ENCODE measurements at places on chromosomes 13 and 19.
A peak's percentile ranks its signal among the peaks of the same experiment; 100 is the strongest.

DNA sequence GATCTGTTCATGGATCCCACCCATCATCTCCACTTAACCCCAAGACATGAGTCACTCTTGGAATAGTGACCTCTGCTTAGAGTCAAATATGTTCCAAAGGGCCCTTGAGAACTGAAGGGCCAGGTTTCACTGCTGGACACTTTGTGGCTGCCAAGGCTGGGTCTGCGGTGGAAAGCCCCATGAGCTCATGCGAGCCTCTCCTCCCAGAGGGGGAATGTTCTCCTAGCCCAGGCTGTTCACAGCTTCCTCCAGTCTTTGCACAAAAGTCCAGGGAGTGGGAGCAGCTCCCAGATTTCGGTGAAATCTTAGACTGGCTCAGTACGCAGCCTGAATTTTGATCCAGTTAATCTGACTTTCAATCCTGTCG, 732 bp upstream of the DCLK1 start:
- no peak for DNase-seq

- no peak for DNase-seq
Observed at GRCh38 chr13:104996022-104996421, 1539.4 kb downstream of the EFNB2 start.

GRCh38 chr19:12946092-12946721, 545 bp downstream of the RAD23A start:
- DNase-seq: peak; percentile 27

DNA sequence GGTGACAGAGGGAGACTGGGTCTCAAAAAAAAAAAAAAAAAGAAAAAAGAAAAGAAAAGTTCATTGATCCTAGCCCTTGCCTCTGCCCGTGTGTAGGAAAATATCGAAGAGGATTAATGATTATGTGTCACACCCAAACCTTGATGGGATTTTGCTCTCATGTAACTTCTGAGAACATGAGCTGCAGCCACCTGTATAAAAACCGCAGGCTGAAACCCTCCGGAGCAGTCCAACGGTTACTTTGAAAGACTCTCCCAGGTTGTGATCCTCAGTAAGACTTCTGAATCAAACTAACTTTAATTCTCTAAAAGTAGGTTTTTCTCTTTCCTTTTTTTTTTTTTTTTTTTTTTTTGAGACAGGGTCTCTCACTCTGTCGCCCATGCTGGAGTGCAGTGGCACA, 4.3 kb upstream of the PSMC4 start:
- DNase-seq: no peak

- no peak for DNase-seq
Observed at GRCh38 chr13:87941226-87941625, 270.1 kb downstream of the SLITRK5 start.

GRCh38 chr13:44089452-44089851, 209.7 kb downstream of the LACC1 start:
- DNase-seq: no peak

- no peak for DNase-seq
Observed at GRCh38 chr13:47478985-47479384, 522.1 kb downstream of the SUCLA2 start.

DNA sequence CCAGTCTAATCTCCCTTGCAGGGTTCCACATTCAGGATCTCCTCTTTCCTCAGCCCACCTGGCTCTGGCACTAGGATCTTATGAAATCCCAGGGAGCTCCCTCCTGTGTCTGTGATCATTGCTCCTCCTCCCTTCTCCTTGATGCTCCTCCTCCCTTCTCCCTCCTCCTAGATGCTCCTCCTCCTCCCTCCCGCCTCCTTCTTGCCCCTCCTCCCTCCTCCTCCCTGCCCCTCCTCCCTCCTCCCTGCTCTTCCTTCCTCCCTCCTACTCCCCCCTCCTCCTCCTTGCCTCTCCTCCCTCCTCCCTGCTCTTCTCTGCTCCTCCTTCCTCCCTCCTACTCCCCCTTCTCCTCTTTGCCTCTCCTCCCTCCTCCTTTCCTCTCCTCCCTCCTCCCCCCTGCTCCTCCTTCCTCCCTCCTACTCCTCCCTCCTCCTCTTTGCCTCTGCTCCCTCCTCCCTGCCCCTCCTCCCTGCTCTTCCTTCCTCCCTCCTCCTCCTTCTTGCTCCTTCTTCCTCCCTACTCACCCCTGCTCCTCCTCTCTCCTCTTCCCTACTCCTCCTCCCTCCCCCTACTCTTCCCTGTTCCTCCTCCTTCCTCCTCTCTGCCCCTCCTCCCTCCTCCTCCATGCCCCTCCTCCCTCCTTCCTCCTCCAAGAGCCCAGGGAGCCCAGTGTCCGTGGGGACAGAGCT, 14.9 kb upstream of the ZBTB7A start:
- no peak for DNase-seq

DNA sequence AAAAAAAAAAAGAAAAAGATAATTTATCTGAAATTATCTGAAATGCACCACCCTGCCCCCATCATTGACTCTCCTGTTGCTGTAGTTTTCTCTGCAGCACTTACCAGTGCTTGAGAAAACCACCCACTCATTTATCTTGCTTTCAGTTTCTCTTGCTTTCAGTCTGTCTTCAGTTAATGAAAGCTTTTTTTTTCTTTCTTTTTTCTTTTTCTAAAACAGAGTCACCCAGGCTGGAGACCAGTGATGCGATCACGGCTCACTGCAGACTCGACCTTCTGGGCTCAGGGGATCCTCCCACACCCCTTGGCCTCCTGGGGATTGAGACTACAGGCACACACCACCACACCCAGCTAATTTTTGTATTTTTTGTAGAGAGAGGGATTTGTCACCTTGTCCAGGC, 4.3 kb upstream of the ACP5 start:
- DNase-seq: peak; percentile 51

DNA sequence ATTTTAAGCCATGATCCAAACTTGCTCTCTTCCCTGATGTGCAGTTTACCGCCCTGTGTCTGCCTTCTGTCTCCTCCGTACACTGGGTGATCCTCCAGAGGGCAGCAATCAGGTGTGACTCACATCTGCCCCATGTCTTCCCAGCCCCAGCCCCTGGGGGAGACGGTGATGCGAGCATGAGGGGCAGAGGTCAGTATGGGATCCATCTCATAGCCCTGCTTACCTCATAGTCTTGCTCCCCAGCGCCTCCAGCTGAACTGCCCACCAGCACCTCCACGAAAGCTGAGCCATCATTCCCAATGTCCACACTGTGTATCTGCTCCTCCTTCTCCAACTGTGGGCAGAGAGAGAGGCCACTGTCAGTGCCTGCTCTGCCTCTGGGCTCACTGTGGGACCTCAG, 14.6 kb downstream of the XRCC1 start:
- DNase-seq: no peak

DNA sequence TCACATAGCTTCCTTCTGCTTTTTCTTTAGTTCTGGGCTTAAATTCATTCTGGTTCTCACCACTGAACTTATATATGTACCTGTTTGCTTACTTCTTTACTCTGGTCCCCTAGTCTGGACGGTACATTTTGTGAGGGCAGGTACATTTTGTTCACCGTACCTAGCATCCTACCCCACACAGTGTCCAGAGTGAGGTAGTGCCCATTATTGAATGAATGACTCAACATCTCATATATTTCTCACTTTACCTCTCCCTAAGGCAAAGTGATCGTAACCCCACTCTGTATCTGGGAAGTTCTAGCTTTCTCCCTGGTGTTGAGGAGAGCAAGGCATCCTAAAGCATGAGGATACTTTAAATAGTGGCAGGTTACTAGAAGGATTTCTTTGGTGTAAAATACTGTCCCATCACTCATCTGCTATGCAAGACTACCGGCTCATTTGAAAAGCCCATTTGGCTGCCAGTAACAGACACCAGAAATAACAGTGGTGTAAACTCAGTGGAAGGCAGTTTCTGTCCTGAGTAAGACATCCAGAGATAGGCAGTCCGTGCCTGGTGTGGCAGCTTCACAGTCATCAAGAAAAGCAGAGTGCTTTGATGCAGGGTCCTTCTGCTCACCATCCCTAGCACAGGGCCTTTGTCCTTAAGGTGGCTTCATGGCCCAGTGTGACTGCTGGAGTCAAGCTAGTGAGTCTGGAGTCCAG, 111.8 kb downstream of the SIPA1L3 start:
- DNase-seq: no peak

DNA sequence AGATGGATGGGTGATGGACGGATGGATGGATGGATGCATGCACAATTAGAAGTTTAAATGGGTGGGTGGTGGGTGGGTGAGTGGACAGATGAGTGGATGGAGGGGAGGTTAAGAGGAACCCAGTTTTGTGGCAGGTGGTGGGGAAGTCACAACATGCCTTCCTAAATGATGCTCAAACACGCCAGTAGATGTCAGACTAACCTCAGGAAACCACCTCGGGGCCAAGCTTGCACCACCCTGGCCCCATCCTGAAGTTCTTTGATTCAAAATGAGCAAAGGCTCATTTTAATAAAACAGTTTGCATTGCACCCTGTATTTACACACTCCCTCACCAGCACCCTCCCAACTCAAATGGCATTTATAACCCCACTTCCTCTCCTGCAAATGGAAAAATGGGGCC, 91.4 kb upstream of the CACNA1A start:
- DNase-seq: peak; percentile 41

GRCh38 chr19:48735031-48735615, 5.3 kb downstream of the RASIP1 start:
- no peak for DNase-seq

DNA sequence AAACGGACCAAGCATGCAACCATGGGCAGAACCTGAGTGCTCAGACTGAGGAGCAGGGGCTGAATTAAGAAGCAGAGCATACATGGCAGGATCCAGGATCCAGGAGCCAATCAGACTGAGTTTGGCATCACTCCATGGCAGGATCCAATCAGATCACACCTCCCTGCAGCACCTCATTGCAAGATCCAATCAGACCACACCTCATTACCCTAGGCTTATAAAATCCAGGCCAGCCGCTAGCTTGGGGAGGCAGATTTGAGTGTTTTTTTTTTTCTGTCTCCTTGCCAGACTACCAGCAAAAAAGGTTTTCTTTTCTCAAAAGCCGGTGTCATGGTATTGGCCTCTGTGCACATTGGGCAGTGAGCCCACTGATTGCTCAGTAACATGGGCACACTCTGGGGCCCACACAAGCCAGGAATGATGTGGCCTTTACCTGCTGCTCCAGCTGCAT, 127.9 kb upstream of the GJB6 start:
- DNase-seq: no peak

GRCh38 chr13:51879133-51879532, 17.4 kb downstream of the CCDC70 start:
- DNase-seq: no peak

DNA sequence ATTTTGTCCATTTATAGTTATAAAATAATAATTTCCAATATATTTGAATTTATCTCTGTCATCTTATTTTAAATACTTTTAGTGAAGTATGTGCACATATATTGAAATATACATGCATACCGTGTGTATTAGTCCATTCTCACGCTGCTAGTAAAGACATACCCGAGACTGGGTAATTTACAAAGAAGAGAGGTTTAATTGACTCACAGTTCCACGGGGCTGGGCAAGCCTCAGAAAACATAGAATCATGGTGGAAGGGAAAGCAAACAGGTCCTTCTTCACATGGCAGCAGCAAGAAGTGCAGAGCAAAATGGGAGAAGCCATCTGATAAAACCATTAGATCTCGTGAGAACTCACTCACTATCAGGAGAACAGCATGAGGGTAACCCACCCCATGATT, 37.6 kb upstream of the FFAR2 start:
- no peak for DNase-seq

DNA sequence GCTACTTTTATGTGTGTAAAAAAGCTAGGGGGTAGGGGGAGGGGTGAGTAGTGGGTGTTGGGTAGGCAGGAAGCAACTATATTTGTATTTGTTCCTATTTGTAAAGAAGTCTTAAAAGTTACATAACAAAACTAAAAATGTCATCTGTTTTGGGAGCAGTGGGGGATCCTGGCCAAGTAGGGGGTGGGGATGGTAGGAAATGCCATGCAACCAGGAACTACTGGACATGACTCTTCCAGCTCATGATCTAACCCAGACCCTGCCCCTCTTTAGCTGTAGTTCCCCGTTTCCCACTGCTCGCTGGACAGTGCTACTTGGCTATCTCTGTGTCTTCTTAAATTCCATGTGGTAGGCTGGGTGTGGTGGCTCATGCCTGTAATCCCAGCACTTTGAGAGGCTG, 3.2 kb downstream of the GTF3A start:
- no peak for DNase-seq

- no peak for DNase-seq
Observed at GRCh38 chr13:33918199-33918932, 100.4 kb downstream of the RFC3 start.

- DNase-seq: no peak
Observed at GRCh38 chr19:37304190-37304883, 66.6 kb upstream of the ZNF527 start.

DNA sequence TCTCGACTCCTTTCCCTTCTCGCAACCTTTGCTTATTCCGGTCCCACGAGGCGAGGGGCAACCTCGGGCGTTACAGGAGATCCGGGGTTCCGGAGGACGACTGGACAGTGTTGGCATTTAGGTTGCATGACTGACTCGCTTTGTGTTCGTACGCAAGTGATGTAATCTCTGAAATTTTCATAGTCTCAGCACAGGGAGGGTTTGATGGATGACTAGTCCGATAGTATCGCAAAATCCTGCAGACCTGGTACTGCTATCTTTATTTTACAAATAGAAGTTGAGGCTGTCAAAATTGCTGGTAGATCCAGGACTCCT, 342 bp downstream of the DDX49 start:
- DNase-seq: no peak

DNA sequence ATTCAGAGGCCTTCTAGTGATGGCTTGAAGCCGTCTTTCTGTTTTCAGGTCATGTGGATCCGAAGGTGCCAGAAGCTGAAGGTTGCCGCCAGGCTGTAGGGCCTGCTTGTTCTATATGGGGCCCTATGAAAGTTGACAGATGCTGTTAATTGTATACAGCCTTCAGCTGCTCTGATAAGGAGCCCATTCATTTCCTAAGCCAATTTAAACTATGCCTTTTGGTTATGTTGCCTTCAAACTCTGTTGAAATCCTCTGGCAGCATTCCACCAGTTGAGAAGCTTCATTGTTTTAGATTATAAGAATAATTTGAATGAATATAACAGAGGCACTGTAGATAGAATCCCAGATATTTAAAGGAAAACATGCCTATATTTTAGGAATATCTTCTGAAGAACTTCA, 34.4 kb downstream of the RAP2A start:
- DNase-seq: no peak

GRCh38 chr13:83215627-83216026, 666.6 kb downstream of the SLITRK1 start:
- DNase-seq: no peak

- DNase-seq: no peak
Observed at GRCh38 chr13:71799324-71799723, 67.7 kb downstream of the DACH1 start.

DNA sequence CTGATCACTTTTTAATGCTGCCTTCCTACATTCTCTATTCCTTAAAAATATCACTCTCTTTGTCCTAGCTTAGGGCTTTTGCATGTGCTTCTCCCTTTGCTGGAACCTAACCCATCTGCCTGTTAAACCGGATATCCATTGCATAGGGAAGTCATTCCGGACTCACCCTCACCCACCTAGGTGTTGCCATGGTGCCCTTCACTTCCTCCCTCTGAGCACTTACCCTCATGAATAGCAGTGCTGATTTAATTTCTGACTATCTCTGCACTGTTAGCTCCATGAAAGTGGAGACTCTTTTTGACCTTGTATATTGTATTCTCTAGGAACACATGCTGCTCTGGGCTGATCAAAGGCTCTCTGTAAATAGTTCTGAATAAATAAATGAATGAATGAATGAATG, 401.9 kb downstream of the PCDH20 start:
- no peak for DNase-seq

- DNase-seq: no peak
Observed at GRCh38 chr19:40981591-40981990, 9.5 kb upstream of the CYP2B6 start.

- no peak for DNase-seq
Observed at GRCh38 chr13:90746230-90746629, 601.3 kb upstream of the MIR17HG start.

GRCh38 chr19:42023121-42023942, 29.3 kb upstream of the ATP1A3 start:
- DNase-seq: no peak

All from CD4-positive, alpha-beta T cell treated with Interleukin-6 at 100 ng/mL for 8 hours (primary cell).